ENCODE measurements at places on chromosomes 4 and X.

- DNase-seq: no peak
These were observed 51.1 kb downstream of the ZFP42 start for GRCh38 chr4:188046657-188047056.

- no peak for DNase-seq
These were observed 7.6 kb upstream of the PGRMC2 start for GRCh38 chr4:128295255-128295654.

- no peak for DNase-seq
These were observed 522.6 kb downstream of the IL15 start for GRCh38 chr4:142158980-142159379.

DNA sequence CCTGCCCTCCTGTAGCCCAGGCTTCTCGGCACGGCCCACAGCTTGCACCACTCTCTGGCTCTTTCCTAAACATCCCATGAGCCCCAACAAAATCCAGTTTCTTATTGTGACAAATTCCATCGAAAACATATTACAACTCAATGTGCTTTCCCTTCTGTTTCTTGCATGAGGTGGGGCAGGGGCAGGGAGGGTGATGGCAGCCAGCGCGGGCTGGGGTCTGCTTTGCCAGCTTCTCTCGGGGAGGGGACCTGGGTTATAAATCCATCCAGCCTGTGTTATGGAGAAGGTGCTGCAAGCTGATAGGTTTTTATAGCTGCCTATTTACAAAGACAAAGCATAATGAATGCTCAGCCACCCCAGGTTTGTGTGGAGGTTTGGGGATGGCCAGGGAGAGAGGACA lies 21.1 kb downstream of the PPP2R2C start:
- DNase-seq: no peak

- no peak for DNase-seq
These were observed 197.1 kb upstream of the MAMLD1 start for GRCh38 chrX:150165776-150166610.

DNA sequence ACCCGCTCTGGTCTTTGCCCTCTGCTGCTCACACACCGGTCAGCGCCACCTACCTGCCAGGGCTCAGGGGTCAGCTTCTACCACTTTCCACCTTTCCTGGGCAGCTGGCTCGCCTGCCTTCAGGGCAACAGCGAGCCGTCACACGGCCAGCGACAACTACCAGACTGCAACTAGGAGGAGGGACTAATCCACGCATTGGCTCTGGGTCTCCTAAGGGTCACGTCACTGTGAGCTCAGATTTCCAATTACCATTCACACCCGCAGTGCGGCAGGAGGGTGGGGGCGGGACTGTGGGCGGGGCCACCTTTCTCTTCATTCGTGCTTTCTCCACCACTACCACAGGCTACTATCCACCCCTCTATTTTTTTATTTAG lies at the start of gene BEX5:
Gene BEX5 (minus strand): TSS at position 172 of the 374 bp plus-strand sequence. CDS start 1,712 bp downstream, outside the sequence.
- DNase-seq: peak; percentile 53

DNA sequence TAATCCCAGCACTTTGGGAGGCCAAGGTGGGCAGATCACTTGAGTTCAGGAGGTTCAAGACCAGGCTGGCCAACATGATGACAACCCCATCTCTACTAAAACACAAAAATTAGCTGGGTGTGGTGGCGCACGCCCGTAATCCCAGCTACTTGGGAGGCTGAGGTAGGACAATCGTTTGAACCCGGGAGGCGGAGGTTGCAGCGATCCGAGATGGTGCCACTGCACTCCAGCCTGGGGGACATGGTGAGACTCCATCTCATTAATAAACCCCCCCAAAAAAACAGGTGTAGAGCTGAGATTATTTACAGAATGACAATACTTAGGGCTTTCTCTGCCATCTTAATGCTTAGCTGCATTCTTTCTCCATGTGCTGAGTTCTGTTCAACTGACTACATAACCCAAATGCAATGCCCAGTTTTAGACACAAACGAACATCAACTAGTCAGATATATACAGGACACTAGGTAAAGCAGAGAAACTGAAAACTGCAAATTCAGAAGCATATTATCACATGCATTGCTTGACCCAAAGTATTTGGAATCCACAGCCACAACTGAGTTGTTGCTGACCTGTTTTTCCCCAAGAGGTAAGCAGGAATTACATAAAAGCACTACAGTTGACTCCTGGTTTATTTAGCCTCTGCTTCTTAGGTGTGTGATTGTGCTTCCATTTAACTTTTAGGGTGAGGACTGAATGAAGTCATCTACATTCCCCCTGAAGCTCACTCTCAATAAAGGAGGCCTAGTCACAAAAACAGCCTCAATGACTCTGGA lies 12.1 kb downstream of the RBMX start:
- no peak for DNase-seq

GRCh38 chr4:121330180-121330665 lies 50.6 kb downstream of the QRFPR start:
- DNase-seq: no peak

DNA sequence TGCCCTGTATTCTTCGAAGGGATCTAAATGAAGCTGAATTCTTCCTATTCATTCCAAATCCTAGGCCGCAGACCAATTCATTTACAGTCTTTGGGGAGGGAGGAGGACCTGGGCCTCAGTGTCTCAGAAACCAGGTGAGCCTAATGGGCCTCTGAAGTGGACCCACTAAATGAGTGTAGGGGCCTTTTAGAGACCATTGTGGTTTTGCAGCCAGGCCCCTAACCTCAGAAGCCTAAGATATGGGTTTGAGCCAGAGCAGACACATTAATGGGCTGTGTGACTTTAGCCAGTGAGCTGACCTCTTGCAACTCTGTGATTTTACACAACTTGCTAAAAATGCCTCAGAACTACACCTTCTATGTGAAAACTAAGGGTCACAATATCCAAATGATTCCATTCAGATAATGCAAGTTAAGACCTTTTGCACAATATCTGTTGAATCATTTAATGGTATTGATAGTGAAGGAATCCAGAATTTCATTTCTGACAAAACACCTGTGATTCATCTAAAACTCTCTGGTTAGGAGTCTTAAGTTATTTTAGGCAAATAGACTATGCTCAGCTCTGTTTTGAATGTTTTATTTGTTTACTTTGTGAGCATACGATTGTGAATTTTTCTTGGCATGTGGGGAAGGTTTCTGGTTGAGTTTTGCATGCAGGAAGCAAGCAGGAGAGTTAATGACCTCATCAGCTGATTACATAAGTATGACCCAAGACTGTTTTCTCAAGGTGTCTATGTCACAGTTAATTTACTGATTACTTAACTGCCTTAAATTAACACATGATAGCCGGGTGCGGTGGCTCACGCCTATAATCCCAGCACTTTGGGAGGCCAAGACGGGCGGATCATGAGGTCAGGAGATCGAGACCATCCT lies 75.0 kb downstream of the EVC start:
- no peak for DNase-seq

DNA sequence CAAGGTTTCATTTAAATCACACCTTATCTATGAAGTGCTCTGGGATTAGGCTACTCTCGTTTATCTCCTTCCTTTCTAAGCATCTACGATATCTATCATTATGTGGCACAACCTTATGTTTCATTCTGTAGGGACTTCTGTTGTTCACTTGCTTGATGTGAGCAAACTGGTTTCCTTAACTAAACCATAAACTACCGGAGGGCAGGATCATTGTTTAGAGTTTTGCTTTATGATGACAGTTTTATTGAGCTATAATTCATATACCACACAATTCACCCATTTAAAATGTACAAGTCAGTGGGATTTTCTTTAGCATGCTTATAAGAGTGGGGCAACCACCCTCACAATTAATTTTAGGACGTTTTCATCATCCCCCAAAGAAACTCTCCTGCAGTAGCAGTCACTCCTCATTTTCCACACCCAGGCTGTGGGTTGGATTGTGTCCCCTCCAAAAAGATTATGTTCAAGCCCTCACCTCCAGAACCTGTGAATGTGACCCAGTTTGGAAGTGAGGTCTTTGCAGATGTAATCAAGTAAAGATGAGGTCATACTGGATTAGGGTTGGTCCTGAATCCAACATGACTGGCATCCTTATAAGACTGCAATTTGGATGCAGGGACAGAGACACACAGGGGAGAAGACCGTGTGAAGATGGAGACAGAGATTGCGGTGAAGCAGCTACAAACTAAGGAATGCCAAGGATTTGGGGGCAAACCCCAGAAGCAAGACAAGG lies 42.1 kb upstream of the SH3RF1 start:
- no peak for DNase-seq

DNA sequence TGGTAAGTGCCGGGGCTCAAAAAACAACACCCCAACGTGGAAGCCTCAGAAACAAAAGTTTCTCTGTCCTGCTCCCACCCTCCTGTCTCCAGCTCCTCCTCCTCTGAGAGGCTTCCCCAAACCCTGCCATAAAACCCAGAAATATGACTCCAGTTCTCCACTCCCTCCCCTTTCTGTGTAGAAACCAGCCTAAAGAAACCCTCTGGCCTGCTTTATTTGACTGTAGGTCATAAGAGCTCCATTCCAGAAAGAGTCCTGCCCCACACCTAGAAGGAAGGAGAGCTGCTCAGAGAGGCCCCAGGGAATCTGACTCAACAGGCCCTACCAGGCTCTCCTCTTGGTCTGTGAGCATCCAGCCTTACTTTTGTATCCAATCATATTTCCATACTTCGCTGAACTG lies 872 bp upstream of the S100P start:
- DNase-seq: no peak

GRCh38 chr4:73193659-73194058 lies 64.9 kb downstream of the ANKRD17 start:
- DNase-seq: no peak

GRCh38 chr4:13963601-13964000 lies 336.1 kb upstream of the BOD1L1 start:
- no peak for DNase-seq

DNA sequence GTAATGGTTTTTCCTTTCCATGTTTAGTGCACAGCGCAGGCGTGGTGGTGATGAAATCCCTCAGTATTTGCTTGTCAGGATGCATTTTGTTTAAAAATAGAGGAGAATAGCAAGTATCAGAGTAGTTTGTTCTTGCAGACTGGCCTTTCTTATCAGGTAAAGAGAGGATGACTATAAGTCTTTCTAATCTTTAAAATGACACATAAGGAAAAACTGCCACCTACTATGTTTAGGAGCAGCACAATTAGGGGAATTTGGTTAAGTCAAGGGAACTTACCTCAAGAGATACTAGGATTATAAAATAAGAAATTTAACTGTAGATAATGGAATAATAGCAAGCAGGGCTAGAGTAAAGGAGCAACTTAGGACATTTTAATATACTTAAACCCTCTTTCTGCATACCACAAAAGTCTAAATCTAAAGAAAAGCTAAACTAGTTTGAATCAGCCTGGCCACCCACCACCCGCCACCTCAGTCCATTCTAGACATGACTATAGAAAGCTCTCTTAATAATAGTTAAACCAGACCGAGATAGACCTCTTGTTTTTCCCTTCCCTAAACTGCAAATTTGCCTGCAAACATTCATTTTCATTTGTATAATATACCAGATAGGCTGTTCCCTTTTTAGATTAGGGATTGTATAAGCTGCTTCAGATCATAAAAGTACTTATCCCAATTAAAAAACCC lies 62.0 kb downstream of the APOOL start:
- no peak for DNase-seq

GRCh38 chr4:107993969-107994368 lies 4.3 kb downstream of the HADH start:
- no peak for DNase-seq

DNA sequence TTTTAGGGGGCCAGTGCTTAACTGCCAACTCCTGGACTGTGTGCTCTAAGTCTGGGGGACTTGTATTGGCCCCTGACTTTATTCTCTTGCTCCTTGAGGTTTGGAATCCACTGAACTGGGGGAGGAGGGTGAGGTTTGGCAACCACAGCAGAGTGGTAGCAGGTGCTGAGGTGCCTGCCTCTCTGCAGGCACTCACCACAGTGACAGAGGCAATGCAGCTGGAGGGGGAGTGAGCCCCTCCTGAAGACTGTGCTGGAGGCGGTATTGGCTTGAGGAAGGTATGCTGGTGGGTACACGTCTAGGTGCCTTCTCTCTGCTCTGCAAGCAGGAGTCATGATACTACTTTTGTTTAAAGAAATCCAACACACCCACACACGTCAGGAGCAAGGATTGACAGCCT lies 24.6 kb downstream of the CFAP299 start:
- DNase-seq: no peak

DNA sequence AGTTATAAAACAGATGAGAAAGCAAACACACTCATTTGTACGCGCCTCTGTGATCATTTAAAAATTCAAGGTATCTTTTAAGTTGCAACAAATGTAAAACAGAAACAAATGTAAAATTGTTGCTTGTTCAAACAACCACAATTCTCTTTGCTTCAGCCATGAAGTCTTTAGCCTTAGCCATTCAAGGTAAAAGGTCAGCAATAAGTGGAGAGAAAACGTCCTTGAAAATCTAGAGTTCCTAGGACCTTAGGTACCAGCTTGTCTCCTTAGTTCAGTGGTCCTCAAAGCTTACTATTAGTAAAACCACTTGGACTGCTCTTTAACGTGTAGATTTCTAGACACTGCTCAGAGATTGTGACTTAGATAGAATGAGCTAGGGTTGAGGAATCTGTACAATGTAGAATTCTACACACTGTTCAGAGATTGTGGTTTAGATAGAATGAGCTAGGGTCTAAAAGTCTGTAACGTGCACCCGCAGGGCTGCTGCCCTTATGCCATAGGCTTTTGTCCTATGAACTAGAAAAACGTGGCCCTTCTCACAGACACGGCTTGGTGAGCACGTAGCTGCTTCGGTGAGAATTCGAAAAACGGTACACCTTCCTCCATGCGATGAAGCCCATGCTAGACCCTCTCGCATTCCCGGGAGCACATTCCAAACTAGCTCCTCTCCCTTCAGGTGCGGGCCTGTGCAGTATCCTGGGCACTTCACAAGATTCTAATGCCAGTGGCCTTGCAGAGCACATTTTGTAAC lies 1.7 kb downstream of the PLAC8 start:
- no peak for DNase-seq

DNA sequence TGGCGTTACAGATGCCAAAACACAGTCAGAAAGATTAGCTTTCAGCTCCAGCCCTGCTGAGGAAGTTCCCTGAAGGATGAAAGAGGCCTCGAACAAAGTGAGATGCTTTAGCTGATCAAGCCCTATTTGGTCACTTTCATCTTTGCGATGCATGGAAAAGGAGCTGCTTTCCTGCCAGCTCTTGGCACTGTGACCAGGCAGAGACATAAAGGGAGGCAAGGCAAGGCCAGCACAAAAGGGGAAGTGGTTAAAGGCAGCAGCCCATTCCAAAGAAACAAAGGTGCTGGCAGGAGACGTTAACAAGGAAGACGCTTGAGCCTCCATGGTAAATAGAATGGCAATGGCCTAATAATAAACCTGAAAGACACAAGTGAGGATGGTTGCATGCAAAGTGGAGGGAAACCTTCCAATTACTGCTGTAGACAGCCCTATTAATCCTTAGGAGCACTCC lies 617.1 kb upstream of the INTU start:
- DNase-seq: no peak

GRCh38 chrX:75155447-75155826 lies 646 bp downstream of the ABCB7 start:
- DNase-seq: no peak

GRCh38 chrX:104166735-104167436 lies 633 bp downstream of the FAM199X start:
- no peak for DNase-seq

- DNase-seq: no peak
These were observed 182.9 kb upstream of the PBDC1 start for GRCh38 chrX:75989806-75990590.

- DNase-seq: no peak
These were observed 188.4 kb upstream of the GALNT7 start for GRCh38 chr4:172980219-172980618.
